ENCODE measurements at places on chromosomes 5 and 9. TPM values are rescaled to one million over a fixed set of nuclear protein-coding genes. Genes with fewer than 3 reads are reported as not detected.

- no peak for DNase-seq
Measured at GRCh38 chr9:124869986-124870560, 8.1 kb downstream of the ARPC5L start.

DNA sequence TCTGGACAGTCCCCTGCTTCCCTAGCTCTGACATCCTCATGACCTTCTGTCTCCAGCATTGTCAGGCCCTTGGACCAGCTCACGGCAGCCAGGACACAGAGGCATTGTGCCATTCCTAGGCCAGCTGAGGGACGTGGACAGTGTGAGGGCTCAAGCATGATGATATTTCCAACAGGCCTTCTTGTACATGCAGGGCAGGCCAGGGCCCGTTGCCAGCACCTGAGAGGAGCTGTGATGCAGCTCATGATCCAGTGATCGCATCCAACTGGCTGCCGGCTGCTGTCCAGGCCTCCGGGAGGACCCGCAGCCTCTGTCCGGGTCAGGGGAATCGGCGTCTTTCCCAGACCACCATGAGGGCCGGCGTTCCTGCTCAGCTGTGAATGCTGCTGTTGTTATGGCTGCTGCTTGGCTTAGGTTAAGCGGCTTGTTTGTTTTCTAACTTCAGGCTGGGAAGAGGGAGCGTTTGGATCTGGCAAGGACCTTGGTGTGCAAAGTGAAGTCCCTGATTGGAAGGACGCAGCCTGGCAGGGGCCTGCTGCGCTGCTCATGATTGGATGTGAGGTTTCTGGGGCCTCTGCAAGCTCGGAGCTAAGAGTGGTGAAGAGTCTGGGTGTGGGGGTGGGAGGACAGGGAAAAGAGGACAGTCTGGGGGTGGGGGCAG, 53.8 kb downstream of the PDZD2 start:
- no peak for DNase-seq

BTF3 gene
- total RNA-seq, result 284 TPM

OR1Q1 gene
- not detected for total RNA-seq

CTNND2 gene
- total RNA-seq, result not detected

All from MG63 (cell line).